ENCODE measurements at places on chromosomes 4 and X.

DNA sequence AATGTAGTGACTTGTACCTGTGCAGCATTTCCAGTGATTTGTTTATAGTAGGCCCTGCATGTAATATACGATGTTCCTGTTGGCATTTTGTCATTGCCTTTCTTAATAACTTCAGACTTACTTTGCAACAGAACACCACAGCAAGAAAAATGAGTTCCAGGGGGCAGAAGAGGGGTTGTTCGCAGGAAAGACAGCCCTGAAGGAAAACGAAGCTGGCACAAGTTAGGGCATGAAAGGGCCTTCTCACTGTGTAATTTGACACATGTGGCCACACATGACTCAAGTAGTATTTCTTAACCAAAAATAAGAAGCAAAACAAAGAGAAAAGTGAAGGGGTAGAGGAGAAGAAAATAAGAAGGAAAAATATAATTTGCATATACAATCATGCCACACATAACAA is 265.8 kb upstream of the SMIM31 start:
- H3K36me3 ChIP-seq = no peaks in the 10 kb centered on the region
- no peaks in the 10 kb centered on the region for H3K4me1 ChIP-seq
- H3K4me3 ChIP-seq = no peak overlapping the region
- no peak overlapping the region for H3K27ac ChIP-seq
- no peaks in the 10 kb centered on the region for H3K27me3 ChIP-seq

- H3K4me3 ChIP-seq = no peak overlapping the region
- H3K36me3 ChIP-seq = no peaks in the 10 kb centered on the region
- DNase-seq = no peak
- H3K27me3 ChIP-seq = peaks cover 25% of the 10 kb centered on the region
- no peaks in the 10 kb centered on the region for H3K4me1 ChIP-seq
- no peak overlapping the region for H3K27ac ChIP-seq
These were observed 211.1 kb downstream of the RELL1 start for GRCh38 chr4:37475087-37475486.

DNA sequence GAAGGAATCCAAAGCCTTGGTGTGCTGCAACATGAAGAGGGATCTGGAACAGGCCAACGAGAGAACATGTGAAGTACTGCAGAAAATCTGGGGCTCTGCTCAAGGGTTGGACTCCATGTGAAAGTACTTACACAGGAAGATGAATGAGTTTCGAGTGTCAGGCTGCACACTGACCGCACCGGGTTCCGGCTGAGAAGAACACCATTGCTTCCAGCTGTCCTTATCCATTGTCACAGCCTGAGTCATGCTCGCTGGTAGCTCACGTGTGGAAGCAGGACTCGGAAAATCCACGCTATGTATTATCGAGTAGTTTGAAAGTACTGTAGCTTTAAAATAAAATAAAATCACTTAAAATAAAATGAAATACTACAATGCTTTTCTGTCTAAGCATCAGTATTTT is 50.4 kb upstream of the TBL1X start:
- no peak overlapping the region for H3K27ac ChIP-seq
- H3K36me3 ChIP-seq = no peaks in the 10 kb centered on the region
- no peaks in the 10 kb centered on the region for H3K4me1 ChIP-seq
- no peak for DNase-seq

GRCh38 chr4:138609943-138610350 is 367.8 kb upstream of the SLC7A11 start:
- H3K4me1 ChIP-seq = no peaks in the 10 kb centered on the region
- no peak overlapping the region for H3K4me3 ChIP-seq
- no peak for DNase-seq
- H3K27me3 ChIP-seq = no peaks in the 10 kb centered on the region
- no peak overlapping the region for H3K27ac ChIP-seq
- H3K36me3 ChIP-seq = no peaks in the 10 kb centered on the region

GRCh38 chr4:156280686-156281085 is 327.0 kb upstream of the CTSO start:
- H3K27me3 ChIP-seq = no peaks in the 10 kb centered on the region
- DNase-seq = no peak
- no peak overlapping the region for H3K27ac ChIP-seq
- no peak overlapping the region for H3K4me3 ChIP-seq
- no peaks in the 10 kb centered on the region for H3K36me3 ChIP-seq

DNA sequence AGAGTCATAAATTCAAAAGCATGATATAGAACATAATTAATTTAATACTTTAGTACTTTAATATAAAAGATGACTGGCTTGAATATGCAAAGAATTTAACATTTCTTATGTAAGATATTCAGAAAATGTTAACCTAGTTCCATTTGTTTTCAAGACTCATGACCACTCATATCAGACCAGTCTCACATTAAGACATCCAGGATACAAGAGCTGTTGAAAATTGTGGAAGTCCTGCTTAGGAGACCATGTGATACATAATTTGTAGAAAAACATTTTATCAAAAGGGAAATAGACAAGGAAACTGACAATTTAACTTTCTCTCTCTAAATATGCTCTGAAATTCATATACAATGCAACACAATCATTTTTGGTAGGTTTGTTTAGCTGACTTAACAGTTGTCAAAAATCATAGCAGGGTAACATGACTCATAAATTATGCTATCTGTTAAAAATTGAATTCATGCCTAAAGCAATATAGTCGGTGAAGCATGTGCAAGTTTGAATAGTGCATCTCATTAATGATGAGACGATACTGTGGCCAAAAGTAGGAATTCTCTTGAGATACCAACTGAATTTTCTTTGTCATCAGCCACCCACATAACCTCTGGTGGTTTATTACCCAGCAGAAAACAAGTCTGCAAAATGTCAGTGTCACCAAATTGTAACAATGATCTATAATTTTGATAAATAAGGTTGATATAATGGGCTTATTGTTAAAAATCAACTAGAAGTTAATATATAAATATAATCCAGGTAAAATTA is 211.4 kb downstream of the GASK1B start:
- H3K4me1 ChIP-seq = no peaks in the 10 kb centered on the region
- H3K4me3 ChIP-seq = no peak overlapping the region
- H3K27ac ChIP-seq = no peak overlapping the region
- H3K27me3 ChIP-seq = no peaks in the 10 kb centered on the region

- peaks cover 35% of the 10 kb centered on the region for H3K27me3 ChIP-seq
- no peak for DNase-seq
- H3K4me3 ChIP-seq = no peak overlapping the region
- no peaks in the 10 kb centered on the region for H3K4me1 ChIP-seq
These were observed 34.4 kb upstream of the SLC25A4 start for GRCh38 chr4:185108669-185109068.

DNA sequence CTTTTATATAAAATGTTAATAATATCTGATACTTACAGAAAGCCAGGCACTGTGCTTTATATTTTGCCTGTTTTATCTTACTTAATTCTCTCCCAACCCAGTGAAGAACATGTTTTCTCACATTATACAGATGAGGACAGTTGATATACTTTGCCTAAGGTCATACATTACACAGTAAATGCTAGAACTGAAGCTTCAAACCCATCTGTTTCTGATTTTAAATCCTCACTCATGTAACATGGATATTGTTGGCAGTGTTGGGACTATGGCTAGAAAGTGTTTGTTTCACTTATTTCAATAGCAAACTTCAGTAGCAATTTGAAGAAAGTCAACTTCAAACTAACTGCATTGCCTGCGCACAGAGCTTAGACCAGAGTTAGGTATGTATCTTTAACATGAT is 57.4 kb downstream of the RAPGEF2 start:
- H3K36me3 ChIP-seq = no peaks in the 10 kb centered on the region
- H3K27me3 ChIP-seq = peaks cover 3% of the 10 kb centered on the region
- H3K27ac ChIP-seq = no peak overlapping the region
- no peak overlapping the region for H3K4me3 ChIP-seq
- no peak for DNase-seq
- peaks cover 3% of the 10 kb centered on the region for H3K4me1 ChIP-seq

DNA sequence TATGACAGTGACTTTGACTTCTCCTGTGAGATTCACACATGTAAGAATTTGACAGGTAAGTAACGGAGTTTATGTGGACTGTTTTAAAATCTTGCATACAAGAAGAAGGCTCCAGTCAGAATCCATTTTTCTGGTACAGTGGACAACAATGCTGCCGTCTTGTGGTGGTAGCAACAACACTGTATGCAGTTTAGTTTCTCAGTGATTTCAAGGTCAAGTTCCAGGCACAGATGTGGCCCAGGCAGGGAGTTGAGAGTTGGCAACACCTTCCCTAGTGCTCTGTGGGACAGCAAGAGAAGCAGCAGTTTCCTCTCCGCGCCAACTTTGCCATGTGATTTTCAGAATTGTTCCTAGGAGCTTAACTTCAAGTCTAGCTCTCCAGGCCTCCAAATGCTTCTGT is 56.0 kb upstream of the STPG2 start:
- DNase-seq = no peak
- H3K27me3 ChIP-seq = no peaks in the 10 kb centered on the region
- no peak overlapping the region for H3K27ac ChIP-seq
- H3K4me1 ChIP-seq = peaks cover 9% of the 10 kb centered on the region
- H3K36me3 ChIP-seq = peaks cover 5% of the 10 kb centered on the region
